ENCODE measurements at places on chromosomes 16 and 17.
A peak's percentile ranks its signal among the peaks of the same experiment; 100 is the strongest.

- no peak for DNase-seq
Measured at GRCh38 chr17:72425794-72426168, 305.0 kb downstream of the SOX9 start.

DNA sequence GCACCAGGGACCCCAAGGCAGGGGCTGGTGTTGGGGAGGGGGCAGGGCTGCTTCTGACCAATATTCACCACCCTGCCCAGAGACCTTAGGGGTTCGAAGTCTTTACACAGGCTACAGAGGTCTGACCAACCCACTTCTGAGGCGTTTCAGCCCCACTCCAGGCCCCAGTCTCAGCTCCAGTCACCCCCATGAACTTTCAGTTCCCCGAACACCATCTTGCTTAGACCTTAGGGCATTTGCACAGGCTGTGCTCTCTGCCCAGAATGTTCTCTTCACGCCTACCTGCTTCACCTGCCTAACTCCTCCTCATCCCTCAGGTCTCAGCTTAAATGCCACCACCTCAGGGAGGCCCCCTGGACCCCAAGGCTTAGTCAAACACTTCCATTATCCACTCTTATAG lies 25.8 kb upstream of the CPNE2 start:
- DNase-seq: no peak

DNA sequence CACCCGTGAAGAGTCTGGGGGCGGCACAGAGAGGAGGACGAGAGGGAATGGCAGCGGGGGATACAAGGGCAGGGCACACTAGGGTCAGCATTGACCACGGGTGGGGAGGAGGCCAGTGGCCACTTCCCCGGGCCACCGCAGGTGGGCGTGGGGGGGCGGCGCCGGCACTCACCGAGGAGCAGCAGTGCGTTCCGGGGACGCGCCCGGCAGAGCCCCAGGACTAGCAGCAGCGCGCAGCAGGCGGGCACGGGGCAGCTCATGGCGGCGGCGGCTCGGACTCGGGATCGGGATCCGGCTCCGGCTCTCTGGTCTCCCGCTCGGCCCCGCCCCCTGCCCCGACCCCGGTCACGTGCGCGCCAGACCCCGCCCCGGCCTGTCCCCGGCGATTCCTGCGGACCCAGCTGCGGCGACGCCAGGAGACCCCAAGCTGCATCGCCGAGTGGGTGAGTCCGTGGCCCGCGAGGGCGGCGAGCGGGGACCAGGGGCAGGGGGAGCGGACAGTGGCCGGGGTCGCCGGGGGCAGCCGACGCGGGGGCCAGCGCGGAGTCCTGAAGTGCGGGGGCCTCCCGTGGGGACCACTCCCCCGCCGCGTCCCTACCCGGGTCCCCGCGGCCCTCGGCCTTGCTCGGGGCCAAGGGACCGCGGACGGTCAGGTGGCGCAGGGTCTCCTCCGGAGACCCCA lies at the start of the genes SGSH and SLC26A11:
Gene SGSH, minus strand, starts transcription at position 280 of the 682 bp plus-strand sequence. Its CDS starts 20 bp downstream, at position 260.
Gene SLC26A11, plus strand, starts transcription at position 374 of the 682 bp plus-strand sequence. CDS start 1,134 bp downstream, outside the sequence.
- DNase-seq: peak; percentile 82

GRCh38 chr17:76911299-76912017 lies 43.3 kb downstream of the MGAT5B start:
- DNase-seq: peak; percentile 40

GRCh38 chr16:7392206-7392605 lies 59.6 kb downstream of the RBFOX1 start:
- DNase-seq: no peak

DNA sequence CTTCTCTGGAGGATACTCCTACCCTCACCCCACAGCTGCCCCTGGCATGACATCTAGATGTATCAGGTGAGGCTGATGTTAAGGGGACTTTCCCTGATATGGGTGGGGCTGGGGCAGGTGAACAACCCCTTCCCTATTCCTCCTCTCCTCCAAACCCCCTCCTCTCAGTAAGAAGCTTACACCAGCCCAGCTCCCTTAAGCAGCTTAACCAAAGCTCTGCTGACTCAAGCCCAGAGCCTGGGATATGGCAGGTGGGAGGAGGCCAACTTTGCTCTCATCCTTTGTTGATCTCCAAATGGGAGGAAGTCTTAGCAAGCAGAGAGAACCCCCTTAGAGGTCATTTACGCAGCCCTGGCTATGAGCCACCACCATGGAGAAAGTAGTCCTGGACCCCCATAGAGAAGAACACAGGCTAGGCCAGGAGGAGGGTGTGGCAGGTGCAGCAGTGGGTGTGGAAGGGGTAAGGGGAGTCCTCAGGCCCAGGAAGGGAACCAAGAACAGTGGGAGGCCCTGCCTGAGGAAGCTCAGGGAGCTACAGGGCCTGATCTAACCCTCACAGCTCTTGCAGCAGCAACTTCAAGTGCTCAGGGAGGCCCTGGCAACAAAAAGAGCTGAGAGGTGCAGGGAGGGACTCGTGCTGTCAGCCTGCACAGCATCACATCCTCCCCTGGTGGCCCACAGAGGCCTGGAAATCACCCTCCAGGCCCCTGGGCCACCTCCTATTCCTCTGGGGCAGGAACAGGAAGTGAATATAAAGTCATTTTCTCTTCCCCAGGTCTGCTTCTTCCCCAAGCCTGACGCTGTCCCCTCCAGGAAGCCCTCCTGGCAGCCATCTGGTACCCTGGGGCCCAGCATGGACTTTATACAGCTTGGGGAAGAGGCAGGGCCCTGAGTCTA lies 2.9 kb downstream of the UNC119 start:
- no peak for DNase-seq

DNA sequence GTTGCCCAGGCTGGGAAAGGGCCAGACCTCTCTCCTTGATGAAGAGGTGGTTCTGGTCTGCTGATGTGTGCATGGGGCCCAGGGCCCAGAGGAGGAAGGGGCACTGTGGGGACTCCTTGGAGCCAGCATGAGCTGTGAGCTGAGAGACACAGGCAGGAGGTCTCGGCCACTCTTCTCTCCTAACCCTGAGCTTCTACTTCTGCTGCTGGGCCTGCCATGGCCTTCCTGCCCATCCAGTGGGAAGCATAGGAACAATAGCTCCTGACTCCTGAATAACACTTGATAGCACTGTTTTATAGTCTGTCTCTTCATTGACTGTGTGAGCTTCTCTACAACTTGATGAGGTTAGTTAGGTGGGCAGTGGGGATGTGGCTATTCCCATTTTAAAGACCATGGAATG lies 181.1 kb downstream of the UTP18 start:
- DNase-seq: no peak

DNA sequence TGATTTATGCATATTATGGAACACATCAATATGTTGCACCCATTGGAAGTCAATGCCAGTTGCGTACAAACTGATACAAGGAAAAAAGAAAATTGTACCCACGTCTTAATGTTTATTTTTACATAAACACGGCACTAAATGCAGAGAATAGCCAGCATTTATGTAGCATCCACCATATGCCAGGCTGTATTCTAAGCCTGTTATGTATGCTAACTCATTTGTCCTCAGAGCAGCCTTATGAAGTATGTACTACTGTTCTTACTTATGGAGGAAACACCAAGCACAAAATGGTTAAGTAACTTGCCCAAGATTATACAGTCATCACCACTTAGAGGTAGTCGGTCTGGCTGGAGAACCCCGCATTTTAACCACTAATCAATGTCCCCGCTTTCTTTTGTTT lies 837.9 kb upstream of the RBFOX1 start:
- no peak for DNase-seq

DNA sequence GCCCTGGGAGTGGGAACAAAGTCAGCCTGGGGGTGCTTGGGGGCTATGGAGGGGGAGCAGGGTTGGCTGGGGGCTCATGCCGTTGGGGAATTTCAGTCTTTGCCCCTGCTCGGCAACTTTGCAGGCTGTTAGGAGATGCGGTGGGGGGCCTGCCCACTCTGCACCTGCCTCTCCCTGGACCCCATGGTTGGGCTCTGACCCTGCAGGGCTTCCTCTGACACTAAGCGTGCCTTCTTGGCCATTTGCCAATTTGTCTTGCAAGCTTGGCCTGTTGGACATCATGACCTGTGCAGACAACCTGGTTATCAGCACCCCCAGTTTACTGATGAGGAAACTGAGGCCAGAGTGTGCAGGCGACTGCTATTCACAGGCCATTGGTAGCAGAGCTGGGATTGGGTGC lies 14.6 kb downstream of the ADCY7 start:
- no peak for DNase-seq

- no peak for DNase-seq
Measured at GRCh38 chr17:14808425-14808824, 456.7 kb downstream of the PMP22 start.

DNA sequence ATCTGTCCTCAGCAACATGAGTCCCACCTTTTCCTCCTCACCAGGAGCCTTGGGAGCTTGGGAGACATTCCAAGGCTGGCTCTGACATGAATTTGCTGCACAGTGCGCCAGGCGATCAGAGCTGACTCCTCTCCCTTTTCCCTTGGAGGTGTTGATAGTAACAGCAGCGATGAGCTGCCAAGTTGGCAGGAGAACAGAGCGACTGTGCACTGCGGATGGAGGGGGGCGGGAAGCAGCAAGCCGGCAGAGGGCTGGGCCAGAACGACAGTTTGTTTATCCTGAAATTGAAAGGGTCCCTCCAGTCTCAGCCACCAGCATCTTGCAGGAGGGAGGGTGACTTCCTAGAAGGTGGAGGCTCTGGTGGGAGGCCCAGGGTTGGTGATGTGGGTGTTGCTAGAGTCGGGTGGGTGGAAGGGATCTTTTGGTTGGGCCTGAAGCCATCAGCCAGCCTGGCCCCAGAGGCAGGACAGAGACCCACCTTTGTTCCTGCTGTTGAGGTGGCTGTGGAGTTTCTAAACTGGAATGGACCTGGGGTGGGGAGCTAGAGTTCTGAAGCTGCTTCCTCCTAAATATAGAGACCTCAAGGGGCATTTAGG lies 22.5 kb upstream of the DYNLL2 start:
- peak; percentile 76 for DNase-seq

- DNase-seq: no peak
Measured at GRCh38 chr17:52995147-52995546, 827.6 kb upstream of the KIF2B start.

DNA sequence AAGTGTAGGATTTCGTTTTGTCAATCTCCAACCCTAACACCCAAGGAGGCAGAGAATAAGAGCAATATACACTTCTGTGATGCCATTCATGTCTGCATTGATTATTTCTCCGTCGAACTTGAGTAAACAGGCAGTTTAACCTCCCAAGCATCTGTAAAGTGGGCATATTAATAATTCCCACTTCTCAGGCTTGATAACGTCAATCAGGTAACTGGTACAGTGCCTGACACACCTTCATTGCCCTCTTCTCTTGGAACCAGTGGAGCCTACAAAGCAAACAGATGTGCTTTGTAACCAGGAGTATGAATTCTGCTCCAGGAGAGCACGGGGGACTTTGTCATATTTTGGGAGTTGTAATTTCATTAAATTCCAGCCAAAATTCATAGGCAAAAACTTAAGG lies 32.5 kb upstream of the PLCG2 start:
- DNase-seq: no peak

DNA sequence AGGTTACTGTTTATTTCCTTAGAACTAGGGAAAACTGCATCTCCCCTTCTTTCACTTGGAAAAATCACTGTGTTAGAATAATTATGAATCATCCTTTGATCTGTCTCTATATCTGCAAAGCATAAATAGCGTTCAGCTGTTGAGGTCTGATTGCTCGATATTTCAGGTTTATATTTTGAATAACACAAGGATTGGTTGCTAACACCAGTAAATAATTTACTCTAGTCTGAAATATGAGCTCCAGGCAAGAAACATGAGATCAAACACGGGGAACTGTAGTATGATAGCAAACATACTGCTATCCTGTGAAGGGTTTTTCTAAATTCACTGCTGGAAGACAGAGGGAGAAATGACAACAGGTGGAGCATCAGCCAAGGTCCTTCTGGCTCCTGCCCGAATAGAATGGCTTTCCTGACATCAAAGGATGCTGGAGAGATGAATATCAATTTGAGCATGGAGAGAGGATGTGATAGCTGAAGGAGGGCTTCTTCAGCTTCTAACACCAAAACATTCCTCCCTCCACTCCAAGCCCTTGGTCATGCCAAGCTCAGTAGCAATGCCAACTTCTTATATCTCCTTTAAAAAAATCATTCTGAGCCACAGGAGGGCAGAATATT lies 450.3 kb downstream of the SHISA9 start:
- no peak for DNase-seq

GRCh38 chr16:50774405-50774804 lies 32.5 kb downstream of the CYLD start:
- no peak for DNase-seq

- no peak for DNase-seq
Measured at GRCh38 chr17:17772231-17772630, 64.6 kb downstream of the SREBF1 start.

GRCh38 chr17:82590881-82591539 lies 57.2 kb downstream of the WDR45B start:
- DNase-seq: no peak

DNA sequence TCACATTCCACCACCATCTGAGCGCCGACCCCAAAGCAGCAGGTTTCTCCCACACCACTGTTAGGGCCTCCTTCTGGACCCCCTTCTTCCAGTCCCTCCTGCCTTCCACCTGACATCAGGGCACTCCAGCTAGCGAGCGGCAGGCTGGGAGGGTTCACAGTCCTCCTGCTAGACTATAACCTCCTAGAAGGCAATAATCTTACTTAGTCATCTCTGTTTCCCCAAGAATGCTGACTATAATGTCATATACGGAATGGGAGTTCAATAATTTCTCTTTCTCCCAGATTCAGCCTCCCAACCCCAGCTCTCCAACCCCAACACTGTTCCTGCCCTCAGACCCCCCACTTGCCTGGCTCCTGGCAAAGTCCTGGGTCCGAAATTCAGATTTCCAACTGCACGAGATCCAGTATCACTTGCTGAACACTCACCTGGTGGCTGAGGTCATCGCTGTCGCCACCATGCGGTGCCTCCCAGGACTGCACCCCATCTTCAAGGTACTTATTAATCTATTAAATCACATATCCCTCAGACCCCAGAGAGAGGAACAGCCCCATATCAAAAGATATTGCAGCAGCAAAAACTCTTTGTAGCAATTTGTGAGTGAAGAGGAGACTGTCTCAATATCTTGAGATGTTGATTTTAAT lies 5.6 kb downstream of the ALOX12 start:
- DNase-seq: no peak

DNA sequence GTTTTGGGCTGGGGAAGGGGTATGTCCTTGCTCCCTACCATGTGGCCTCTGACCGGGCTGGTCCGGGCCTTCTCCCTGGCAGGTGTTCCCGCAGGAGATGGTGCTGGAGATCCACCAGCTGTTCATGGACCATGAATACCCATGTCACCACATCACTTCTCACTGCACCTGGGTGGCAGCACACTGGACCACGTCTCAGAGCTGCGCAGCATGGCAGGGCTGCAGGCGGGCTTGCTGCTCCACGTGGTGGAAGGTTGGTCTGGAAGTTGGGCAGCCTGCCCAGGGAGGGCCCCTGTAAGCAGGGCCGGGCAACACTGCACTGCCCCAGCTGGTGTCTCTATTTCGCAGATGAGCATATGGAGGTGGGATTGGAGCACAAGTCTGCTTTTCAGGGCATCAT lies 169.5 kb upstream of the ZNF267 start:
- DNase-seq: no peak

GRCh38 chr16:50744881-50745280 lies 3.0 kb downstream of the CYLD start:
- DNase-seq: no peak

GRCh38 chr16:86609115-86609514 lies 30.8 kb downstream of the FOXL1 start:
- DNase-seq: peak; percentile 93

- no peak for DNase-seq
Measured at GRCh38 chr16:81524382-81524781, 79.8 kb downstream of the CMIP start.

GRCh38 chr17:58789160-58789559 lies 33.5 kb downstream of the PPM1E start:
- no peak for DNase-seq
